ENCODE measurements at places on chromosomes 2 and 18. TPM values are rescaled to one million over a fixed set of nuclear protein-coding genes. Genes with fewer than 3 reads are reported as not detected.

DNA sequence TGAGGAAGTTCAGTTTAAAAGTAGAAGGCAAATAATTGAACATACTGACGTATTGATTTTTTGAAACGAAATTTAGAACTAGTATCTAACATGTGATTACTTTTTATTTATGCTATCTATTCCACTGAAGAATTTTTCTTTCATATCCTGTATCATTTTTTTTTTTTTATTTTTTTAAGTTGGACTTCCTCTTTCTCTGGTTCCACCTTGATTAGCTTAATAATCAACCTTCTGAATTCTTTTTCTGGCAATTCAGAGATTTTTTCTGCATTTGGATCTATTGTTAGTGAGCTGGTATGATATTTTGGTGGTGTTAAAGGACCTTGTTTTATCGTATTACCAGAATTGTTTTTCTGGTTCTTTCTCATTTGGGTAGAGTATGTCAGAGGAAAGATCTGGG lies 411.2 kb downstream of the SOX11 start:
- no peak for DNase-seq

DNA sequence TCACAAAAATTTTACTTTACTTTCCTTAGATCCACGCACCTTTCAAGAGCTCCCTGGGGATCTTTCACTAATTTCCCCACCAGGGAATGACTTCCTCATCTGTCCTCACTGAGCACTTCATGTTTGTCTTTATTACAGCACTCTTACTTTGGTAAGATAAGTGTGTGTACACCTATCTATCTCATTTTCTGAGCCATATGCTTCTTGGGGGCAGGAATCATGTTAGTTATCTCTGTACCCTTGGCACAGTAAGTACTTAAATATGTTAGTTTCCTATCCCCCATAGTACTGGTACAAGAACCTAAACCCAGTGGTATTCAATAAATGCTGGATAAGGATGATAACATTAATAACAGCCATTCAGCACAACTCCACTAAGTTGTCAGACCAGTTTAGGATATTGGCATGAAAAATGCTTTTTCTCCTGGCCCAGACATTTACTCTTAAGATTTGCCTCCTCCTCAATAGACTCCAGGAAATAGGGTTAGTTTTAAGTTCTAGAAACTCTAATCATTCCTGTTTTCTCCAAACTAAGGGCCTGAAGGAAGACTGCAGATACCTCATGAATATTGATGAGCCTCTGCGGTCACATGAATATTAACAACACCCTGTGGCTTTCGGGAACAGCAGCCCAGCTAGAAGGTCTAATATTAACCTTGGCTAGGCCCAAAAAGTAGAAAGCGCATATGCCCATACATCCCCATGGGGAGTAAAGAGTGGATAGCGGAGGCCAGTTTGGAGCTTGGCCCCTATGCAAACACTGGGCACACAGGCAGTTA lies 38.2 kb downstream of the NHEJ1 start:
- no peak for DNase-seq

GRCh38 chr2:42101206-42102023 lies 53.6 kb downstream of the PKDCC start:
- DNase-seq: peak; percentile 90

Gene VIT
- total RNA-seq: 18.9 TPM
